NCI-H82 (cell line): ENCODE measurements at places on chromosomes 11 and 22.

- peak; percentile 29 for DNase-seq
These were observed 24.0 kb downstream of the ANKK1 start for GRCh38 chr11:113411536-113411935.

GRCh38 chr11:64244107-64244506, 2.6 kb downstream of the PPP1R14B start:
- DNase-seq, result no peak

- DNase-seq, result peak; percentile 12
These were observed 69.2 kb downstream of the KIF18A start for GRCh38 chr11:28038775-28039174.

- DNase-seq, result no peak
These were observed 86.9 kb downstream of the UBASH3B start for GRCh38 chr11:122742301-122743018.

DNA sequence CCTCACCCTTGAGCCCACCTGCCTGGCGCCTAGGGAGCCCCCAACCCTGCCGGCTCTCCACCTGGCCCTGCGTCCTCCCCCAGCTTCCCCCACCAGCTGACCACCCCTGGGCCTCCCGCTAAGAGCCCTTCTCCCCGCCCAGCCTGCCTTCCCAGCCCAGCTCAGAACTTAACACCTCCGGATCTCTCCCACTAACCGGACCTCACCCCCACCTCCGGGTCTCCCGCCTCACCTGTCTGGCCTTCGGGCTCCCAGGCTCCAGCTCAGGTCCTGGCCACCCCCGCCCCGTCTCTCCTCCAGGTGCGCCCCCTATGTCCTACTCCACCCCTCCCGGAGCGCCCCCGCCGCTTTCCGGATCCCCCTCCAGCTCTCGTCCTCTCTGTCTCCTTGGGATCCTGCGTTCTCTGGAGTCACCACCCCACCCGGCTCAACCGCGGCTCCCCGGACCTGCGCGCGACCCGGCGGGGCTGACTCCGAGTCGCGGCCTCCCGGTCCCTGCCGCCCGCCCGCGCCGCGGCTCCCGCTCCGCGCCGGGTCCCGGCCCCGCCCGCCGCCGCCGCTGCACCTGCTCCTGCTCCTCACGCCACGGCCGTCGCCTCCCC, at the start of gene KCNJ11:
Gene KCNJ11, minus strand, starts transcription at position 51 of the 602 bp plus-strand sequence. CDS start 568 bp downstream, outside the sequence.
- DNase-seq, result peak; percentile 62

- DNase-seq, result no peak
These were observed 10.8 kb downstream of the TTLL8 start for GRCh38 chr22:50047346-50047745.

DNA sequence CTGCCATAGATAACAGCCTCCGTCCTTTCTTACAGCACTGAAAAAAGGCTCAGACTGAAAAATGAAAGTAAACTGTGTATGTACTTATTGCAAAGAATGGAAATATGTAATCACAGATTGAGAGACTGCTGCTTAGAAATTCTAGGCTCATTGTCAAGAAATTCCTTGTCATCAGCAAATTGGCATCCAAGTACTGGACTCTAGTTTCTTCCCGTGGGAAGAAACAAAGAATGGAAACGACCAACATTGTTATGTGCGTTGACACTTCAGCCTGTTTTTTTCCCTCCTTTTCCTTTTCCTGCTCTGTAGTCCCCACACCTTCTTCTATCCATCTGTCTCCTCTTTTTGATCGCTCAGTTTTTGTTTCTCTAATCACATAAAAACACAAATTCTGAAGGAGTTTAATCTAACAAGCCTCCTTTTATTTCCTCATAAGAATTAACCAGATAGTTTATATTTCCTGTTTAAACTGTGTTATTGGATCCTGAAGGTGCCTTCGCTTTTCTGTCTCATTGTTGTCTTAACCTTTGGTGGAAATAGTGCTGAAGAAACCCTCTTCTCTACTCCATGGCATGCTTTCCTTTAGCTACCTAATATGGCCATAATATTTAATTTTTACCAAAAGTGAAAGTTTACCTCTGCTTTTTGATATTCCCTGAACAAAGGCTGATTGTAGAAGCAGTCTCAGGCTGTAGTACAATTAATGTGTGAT, 20.0 kb upstream of the CASP12 start:
- DNase-seq, result no peak

DNA sequence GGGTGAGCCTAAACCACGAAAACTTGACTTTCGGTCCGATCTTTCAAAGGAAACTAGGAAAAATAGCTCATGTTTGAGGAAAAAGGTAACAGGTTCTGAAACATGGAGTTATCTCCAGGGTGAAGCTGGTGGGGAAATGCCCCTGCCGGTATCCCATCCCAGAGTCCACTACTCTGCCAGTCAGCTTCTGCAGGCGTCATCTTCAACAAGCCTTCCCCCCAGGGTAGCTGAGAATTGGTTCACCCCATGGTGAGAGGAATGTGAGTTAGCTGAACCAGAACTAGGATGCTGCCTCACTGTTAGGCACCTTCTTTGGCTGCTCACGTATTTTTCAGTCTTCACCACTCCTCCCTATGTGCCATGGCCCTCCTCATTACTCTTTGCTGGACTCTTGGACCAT, 1.1 kb downstream of the GVQW3 start:
- no peak for DNase-seq

GRCh38 chr11:6611092-6611962, 689 bp downstream of the TAF10 start:
- peak; percentile 16 for DNase-seq

DNA sequence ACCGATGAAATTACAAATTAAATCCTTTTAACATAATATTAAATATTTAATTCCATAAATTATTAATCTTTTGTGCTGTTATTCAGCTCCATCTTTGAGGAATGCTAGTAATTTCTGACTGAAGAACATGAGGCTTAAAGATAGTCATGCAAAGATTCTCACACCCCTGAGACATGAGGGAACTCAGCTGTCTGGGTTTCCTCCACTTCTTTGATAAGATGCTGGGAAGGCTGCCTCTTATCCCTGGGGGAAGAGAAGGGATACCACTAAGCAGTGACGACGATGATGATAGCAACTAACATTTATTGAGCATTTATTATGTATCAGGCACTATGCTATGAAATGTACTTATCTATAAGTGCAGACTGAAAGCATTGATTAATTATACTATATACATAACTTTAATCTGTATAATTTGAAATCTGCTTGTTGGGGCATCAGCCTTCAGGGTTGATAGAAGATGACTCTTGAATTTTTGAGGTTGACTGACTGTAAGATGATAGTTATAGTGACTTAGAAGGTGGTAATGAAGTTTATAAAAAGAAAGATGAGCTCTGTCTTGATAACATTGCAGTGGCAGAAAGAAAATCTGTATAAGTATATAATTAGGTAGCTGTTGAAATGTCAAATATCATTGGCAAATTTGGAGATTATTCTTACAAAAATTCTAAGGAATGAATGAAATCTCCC, 78.4 kb downstream of the SIK2 start:
- no peak for DNase-seq

DNA sequence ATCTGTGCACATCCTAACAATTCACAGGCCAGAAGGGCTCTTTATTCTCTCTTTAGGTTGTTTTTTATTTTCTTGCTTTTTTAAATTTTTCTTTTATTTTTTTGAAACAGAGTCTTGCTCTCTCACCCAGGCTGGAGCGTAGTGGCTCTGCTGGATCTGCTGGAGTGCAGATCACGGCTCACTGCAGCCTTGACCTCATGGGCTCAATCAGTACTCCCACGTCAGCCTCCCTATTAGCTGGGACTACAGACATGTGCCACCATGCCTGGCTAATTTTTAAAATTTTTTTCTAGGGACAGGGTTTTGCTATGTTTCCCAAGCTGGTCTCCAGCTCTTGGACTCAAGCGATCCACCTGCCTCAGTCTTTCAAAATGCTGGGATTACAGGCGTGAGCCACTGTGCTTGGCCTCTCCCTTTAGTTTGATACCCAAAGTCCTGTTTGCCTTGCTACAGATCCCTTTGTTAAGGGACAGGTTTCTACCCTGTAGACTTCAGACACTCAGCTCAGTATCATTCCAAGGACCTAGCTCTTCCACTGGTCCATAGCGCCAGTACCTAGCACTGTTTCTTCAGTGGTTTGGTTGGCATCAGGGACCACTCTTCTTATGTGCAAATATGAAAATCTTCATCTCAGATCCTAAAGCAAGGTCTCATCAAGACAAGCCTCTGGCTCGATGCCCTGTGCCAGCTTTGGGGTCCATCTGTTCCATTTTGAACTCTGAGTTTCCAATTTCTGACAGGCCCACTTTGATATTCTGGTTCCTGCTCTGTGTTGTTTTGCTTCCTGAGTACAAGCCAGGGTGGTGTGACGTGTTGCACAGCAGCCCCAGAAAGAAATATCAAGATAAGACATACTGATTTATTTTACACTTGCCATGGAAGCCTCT, 211.7 kb downstream of the FAT3 start:
- DNase-seq, result no peak

DNA sequence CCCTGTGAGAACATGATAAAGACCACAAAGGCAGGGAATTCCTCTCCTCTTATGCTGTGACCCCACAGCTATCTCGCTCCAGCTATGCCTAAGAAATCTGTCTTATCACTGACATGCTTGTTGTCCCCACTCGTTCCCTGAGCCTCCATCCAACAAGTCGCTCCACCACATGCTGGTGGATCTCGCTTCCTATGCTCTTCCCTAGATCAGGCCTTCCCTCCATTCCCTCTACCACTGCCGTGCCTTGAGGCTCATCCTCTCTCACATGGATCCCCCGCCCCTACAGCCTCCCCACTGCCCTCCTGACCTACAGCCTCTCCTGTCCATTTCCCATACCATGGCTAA, 1.4 kb upstream of the DGAT2 start:
- no peak for DNase-seq

GRCh38 chr11:111741751-111742150, 24.4 kb downstream of the PPP2R1B start:
- DNase-seq, result no peak

- DNase-seq, result peak; percentile 44
These were observed 141.4 kb upstream of the E2F8 start for GRCh38 chr11:19382131-19382611.

- no peak for DNase-seq
These were observed 70.1 kb downstream of the MICAL2 start for GRCh38 chr11:12180257-12181205.

GRCh38 chr11:74138572-74138971, 32.2 kb downstream of the C2CD3 start:
- DNase-seq, result no peak

DNA sequence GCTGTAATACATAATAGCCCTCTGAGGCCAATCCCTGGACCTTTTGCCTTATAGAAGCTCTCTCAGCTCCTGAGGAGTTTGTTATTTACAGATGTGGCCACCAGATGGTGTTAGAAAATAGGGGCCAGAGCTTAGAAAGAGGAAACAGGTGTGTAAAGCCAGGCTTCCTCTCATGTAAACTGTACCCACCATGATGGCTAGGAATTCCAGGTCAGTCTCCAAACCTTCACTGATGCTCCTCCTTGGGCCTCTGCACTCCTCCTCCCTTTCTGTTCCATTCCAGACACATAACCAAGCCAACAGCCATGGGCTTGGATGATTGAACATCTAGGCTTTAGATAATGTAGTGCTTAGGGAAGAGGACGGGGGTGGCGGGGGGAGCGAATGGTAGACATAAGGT, 39.7 kb downstream of the USP35 start:
- peak; percentile 82 for DNase-seq

DNA sequence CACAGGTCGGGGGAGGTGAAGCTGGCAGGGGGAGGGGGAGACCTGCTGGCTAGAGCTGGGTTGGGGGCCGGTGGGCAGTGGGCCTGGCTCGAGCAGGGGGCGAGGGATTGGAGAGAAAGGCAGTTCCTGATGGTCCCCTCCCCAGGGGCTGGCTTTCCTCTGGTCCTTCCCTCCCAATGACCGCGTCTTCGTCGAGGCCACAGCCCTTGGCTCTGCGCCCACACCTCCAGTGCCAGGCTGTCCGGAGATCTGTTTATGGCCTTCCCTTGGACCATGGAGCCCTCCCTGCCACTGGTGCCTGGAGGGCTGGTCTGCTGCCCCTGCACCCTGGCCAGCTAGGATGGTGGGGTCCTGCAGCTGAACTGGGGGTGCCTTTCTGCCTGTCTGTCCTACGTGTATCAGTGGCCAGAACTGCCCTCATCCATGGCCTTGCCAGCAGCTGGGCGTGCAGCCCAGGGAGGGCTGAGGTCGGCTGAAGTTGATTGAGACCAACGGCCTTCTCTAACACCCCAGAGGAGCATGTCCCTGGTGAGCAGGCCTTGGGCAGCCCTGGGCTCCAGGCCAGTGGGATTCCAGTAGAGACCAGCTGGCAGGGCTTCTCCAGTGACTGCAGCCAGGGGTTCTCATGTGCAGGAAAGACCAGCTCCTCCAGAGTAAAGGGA, 12.3 kb downstream of the TANGO2 start:
- no peak for DNase-seq

DNA sequence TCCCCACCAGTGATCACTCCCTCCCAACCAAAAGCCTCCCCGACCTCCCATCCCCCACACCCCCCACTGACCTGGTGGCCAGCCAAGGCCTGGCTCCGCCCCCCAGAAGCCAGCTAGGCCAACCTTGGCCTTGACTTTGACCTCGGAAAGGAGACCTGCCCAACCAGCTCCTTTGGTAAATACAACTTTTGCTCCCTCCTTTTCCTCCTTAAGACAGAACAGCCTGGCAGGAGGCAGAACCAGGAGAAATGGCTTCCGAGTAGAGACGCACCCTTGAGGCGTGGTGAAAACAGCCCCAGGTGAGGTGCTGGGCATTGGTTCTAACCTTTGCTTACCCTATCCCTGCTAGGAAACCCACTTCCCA, 27.0 kb downstream of the PLEKHA7 start:
- DNase-seq, result no peak

- DNase-seq, result no peak
These were observed 22.9 kb upstream of the FGF3 start for GRCh38 chr11:69841859-69842698.

DNA sequence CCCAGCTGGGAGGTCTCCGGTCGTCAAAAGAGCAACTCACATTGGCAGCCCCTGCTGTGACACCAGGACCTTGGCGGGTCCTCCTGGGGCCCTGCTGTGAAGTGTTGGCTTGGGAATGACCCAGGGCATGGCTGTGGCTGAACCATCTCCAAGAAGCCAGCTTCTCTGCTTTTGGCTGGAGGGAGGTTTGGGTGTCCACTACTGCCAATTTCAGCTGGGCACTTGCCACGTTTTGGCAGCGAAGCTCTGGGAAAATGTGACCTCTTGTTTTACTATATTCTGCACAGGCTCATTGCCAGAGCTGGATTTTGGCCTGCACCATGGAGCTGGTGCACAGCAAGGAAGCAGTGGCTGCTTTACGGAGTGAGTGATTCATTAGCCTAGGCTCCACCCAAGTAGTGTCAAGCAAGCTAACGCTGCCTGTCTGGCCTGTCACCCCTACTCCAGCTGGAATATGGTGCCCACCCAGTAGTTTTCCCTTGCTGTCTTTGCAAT, 24.3 kb upstream of the SMCO4 start:
- no peak for DNase-seq

- DNase-seq, result peak; percentile 8
These were observed 190.9 kb downstream of the KIRREL3 start for GRCh38 chr11:126809514-126810289.

- no peak for DNase-seq
These were observed 56.5 kb downstream of the ST3GAL4 start for GRCh38 chr11:126411971-126412381.
